ENCODE measurements at places on chromosomes 13 and 19. TPM values are rescaled to one million over a fixed set of nuclear protein-coding genes. Genes with fewer than 3 reads are reported as not detected.

ATP12A gene
- not detected for total RNA-seq

ZSCAN1 gene
- total RNA-seq, result not detected

TMEM255B gene
- total RNA-seq, result 22.7 TPM

TRIP10 gene
- 88.3 TPM for total RNA-seq

TLE2 gene
- total RNA-seq, result 35.6 TPM

MZT1 gene
- 5.5 TPM for total RNA-seq

Measured in mesenteric fat pad (tissue), 1 donor.